Coronary artery (tissue), 2 donors: ENCODE measurements at places on chromosomes 2 and 18.

DNA sequence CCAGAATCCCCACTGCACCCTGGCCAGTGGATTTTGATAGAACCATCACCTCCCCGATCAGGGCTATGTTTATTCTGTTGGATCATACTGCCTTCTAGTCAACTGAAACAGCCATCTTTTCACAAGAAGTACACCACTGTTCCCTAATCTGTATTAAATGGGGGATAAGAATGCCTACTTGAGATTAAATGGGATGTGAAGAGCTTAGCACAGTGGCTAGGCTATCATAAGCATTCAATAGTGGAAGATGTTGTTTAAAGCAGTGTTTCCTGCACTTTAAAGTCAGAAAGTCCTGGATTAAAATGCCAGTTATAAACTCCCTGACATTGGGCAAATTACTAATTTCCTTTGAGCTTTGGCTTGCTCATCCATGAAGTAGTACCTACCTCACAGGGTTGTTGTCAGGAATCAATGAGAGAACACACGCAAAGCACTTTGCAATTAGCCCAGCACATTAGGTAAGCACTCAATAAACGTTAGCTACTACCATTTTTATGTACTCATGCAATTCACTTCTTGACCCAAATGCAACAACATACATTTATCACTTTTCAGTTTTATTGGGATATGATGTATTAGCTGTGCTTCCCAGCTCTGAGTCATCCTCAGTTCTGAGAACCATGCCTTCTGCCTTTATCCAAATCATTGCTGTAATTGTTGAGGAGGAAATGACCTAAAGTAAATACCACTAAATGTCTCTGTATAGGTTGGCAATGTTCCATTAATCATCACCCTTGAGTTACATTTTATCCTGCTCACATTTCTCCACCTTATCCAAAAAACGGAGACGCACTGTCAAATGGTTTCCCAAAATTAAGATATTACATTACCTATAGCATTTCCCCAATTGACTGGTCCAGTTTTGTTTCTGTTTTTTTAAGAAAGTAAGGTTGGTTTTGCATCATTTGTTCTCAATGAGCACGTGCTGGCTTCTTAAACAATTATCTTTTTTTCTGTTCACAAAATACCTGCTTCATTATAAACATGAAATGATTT lies 2.1 kb downstream of the TMEM247 start:
- no peak for DNase-seq

DNA sequence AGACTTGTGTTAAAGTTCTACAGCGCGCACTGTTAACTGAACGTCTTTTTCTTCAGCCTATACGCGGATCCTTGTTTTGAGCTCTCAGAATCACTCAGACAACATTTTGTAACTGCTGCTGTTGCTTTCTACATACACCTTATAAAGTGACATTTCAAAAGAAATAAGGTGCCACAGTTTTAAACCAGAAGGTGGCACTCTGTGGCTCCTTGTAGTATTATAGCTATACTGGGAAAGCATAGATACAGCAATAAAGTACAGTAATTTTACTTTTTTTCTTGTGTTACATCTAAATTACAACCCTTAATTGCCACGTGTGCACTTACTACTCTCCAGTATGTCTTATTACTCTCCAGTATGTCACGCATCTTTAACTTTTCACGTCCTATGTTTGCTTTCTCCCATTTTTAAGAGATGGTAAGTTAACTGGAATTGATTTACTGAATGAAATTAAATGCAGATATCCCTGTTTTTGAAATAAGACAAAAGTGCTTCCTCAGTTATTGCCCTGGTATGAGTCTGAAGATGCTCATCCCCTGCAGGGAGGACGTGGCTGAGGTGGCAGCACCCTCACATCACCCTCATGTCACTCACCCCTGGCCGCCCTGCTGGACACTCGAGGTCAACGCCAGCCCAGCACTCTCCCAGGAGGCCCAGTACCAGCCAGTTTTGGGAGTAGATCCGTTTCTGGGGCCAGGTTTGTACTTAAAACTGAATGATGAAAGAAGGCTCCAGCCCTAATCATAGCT lies 37.8 kb downstream of the GORASP2 start:
- no peak for DNase-seq

GRCh38 chr2:121860033-121860757 lies 104.7 kb downstream of the TSN start:
- no peak for DNase-seq

- DNase-seq: no peak
Measured at GRCh38 chr2:182887093-182887492, 20.7 kb upstream of the FRZB start.

- DNase-seq: no peak
Measured at GRCh38 chr2:25204190-25204838, 35.9 kb upstream of the POMC start.

GRCh38 chr2:10141736-10142639 lies 19.4 kb downstream of the RRM2 start:
- no peak for DNase-seq
